ENCODE measurements at places on chromosomes 7 and 10.

GRCh38 chr10:117627561-117627960 is 85.0 kb downstream of the EMX2 start:
- H3K36me3 ChIP-seq = no peaks in the 10 kb centered on the region
- H3K4me1 ChIP-seq = no peaks in the 10 kb centered on the region

DNA sequence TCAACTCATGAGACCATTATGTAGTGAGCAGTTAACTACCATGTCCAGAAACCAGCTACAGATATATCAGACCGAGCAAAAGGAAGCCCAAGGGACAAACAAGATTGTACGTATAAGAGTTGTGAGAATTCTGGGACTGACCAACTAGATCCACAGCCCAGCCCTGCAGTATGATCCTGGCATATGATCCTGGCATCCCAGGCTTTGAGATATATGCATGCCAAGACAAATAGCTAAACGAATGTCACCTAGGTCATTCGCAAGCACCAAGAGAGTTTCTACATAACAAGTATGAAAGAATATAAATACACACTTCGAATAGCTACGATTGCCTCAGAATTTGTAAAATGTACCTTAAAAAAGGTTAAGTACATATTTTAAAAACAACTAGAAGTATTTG is 56.4 kb upstream of the PMPCB start:
- H3K27me3 ChIP-seq = no peaks in the 10 kb centered on the region
- no peak for DNase-seq
- no peaks in the 10 kb centered on the region for H3K36me3 ChIP-seq
- H3K27ac ChIP-seq = no peak overlapping the region
- H3K4me3 ChIP-seq = no peak overlapping the region
- H3K4me1 ChIP-seq = no peaks in the 10 kb centered on the region

- H3K36me3 ChIP-seq = peaks cover 18% of the 10 kb centered on the region
- H3K27ac ChIP-seq = no peak overlapping the region
- peak overlapping the region; percentile 65 for H3K4me3 ChIP-seq
- peaks cover 13% of the 10 kb centered on the region for H3K4me1 ChIP-seq
- no peak for DNase-seq
- no peaks in the 10 kb centered on the region for H3K27me3 ChIP-seq
These were observed 1.3 kb downstream of the LIMK1 start for GRCh38 chr7:74084722-74085578.

DNA sequence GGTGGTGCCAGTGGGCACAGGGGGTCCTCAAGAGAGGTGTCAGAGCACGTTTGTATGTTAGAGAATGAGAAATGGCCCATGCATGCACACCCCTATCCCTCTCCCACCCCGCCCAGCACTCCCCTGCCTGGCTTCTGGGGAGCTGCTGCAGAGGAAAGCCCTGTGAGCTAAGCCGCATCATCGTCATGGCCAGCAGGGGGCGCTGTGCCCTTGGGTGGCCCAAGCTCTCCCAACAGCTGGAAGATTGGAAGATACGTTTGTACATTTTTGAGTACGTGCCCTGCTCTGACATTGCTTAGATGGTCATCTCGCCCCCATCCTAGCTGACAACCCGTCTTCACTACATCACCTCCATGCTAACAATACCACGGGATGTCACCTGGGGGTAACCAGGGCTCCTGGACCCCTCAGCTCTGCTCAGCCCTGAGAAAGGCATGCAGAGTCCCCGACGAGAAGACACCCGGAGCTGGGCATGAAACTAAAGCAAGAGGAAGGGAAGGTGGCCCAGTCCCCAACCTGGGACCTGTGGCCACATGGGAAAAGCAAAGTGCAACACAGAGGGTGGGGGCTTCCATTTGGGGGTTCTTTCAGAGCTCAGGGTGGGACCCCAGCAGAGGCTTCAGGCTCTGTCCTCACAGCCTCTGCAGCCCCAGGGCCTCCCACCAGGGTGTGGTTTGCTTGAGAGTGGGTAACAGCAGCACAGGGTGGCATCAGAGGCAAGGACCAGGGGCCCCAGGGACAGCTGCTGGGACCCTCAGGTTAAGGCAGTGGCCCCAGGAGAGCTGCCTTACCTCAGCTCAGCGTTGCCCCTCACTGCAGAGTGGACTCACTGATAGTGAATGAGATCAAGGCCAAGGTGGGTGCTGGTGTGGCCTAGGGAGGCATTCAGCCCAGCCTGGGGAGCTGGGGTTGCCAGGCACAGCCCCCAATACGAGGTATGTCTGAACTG is 136.6 kb downstream of the PTPN20 start:
- H3K36me3 ChIP-seq = no peaks in the 10 kb centered on the region
- no peaks in the 10 kb centered on the region for H3K27me3 ChIP-seq
- H3K4me3 ChIP-seq = no peak overlapping the region
- DNase-seq = peak; percentile 34
- H3K27ac ChIP-seq = no peak overlapping the region

DNA sequence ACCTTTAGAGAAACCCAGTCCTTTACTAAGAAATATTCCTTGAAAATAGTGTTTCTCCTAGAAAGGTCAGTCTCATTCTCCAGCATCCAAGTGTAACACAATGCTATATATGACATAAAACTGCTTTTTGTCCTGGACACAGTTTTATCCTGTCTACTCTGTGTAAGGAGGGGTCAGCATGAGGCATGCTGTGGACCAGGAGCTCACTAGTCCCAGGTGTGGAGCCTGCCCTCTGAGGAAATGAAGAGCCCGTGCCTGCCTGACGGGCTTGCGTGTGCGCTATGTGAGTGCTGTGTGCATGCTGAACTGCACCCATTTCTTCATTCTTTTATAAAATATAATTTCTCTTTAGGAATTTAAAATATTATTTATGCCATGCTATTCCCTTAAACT is 182.8 kb upstream of the CDCA7L start:
- H3K4me1 ChIP-seq = no peaks in the 10 kb centered on the region
- DNase-seq = no peak
- H3K27me3 ChIP-seq = no peaks in the 10 kb centered on the region
- no peaks in the 10 kb centered on the region for H3K36me3 ChIP-seq
- H3K4me3 ChIP-seq = no peak overlapping the region
- no peak overlapping the region for H3K27ac ChIP-seq
